ENCODE measurements at places on chromosomes 1 and 21.
A peak's percentile ranks its signal among the peaks of the same experiment; 100 is the strongest.

GRCh38 chr1:191536791-191537429 is 621.4 kb upstream of the RGS18 start:
- no peak for DNase-seq

- no peak for DNase-seq
Observed at GRCh38 chr1:15005116-15005515, 148.4 kb upstream of the TMEM51 start.

- no peak for DNase-seq
Observed at GRCh38 chr1:1299686-1300351, 7.9 kb downstream of the ACAP3 start.

DNA sequence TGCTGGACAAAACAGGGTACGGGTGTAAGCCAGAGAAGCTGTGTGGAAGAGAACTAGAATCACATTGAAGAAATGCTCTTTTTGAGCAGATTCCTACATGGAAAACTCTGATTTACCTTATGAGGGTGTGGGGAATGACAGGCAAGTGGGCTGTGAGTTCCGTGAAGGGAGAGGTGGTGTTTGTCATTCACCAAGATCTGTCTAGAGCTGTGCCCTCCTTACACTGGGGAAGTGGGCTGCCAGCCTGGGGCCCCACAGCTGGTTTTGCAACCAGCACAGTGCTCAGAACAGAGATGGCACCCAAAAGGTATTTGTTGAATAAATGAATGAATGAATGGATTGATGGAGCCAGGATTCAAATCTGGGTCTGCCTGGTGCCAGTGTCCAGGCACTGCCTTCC is 10.4 kb downstream of the RCAN1 start:
- DNase-seq, result no peak

- peak; percentile 63 for DNase-seq
Observed at GRCh38 chr1:116503546-116504307, 67.1 kb downstream of the CD58 start.

DNA sequence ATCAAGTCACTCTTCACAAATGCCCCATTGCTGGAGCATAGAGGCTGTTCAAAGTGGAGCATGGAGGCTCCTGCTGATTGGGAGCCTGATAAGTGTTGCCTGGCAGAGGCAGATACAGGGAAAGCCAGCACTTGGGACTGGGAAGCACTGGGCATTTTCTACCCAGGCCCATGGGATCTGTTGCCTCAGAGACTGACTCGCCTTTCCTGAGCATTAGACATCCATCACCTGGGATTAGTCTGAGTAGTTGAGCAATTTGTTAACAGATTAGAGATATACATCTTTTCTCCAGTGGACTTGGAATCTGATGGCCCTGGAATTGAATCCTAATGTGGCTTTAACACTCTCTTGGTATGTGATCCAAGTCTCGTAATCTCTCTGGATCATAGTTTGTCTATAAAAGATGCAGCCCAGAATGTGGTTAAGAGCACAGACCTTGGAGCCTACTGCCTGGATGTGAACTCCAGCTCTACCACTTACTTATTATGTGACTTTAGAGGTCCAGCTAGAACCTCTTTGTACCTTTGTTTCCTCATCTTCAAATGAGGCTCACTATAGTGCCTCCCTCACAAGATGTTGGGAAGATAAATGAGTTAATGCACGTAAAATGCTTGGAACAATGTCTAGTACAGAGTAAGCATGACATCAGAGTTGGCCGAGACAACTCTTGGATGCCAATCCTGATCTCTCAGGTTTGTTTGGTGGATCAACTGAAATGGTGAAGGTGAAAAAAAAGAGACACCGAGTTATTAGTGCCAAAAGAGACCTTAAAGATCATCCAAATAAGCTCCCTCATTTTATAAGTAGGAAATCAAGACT is 38.3 kb upstream of the NRDC start:
- no peak for DNase-seq

All from MV-4-11 (cell line).